ENCODE measurements at places on chromosomes 3 and 15.

- DNase-seq = no peak
These were observed 3.1 kb downstream of the AGBL1 start for GRCh38 chr15:86082619-86083380.

GRCh38 chr3:49199239-49199899, 28.0 kb downstream of the KLHDC8B start:
- no peak for DNase-seq

DNA sequence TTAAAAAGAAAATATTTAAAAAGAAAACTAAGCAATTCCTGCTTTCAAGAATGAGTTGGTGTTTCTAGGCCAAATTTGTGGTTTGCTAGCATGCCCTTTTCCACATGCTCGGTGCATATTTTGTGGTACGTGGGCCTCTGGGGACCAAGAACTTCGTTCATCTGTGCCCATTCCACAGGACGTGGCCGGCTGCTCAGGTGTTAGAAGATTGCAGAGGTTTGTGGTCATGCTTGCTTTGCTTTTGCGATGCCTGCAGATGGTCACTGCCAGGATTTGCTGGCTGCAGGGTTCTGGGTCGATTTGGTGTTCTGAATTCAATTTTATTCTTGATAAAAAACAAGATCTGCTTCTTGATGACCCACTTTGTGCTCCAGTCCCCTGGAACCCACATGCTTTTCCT, 7.5 kb downstream of the PSTPIP1 start:
- peak; percentile 41 for DNase-seq

DNA sequence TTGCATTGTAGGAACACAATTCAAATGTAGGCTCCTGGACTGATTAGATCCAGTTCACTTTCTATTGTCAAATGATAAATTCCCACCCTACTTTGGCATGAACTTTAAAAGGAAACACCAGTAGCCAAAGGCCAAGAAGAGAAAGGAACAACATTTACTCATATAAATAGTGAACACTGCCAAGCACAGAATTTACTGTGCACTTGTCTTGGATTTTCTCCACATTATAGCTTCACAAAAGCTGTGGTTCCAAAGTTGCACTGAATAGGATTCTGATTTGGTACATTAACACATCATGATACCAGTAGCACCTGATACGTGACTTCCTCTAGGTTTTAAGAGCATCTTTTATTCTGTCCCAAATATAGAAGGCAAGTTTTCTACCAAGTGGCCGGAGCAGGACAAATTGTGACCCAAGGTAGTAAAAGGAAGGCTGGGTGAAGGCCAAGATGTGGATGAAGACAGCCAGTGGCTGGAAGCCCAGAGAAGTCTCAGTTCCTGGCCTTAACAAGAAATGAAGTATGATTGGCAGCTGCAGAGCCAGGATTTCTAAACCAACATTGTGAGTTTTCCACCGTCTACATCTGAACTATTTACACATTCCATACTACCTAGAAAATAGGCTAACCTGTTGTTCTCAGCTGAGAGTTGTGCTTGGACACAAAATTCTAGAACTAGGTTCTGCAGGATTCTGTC, 206.7 kb downstream of the THRB start:
- DNase-seq = no peak

DNA sequence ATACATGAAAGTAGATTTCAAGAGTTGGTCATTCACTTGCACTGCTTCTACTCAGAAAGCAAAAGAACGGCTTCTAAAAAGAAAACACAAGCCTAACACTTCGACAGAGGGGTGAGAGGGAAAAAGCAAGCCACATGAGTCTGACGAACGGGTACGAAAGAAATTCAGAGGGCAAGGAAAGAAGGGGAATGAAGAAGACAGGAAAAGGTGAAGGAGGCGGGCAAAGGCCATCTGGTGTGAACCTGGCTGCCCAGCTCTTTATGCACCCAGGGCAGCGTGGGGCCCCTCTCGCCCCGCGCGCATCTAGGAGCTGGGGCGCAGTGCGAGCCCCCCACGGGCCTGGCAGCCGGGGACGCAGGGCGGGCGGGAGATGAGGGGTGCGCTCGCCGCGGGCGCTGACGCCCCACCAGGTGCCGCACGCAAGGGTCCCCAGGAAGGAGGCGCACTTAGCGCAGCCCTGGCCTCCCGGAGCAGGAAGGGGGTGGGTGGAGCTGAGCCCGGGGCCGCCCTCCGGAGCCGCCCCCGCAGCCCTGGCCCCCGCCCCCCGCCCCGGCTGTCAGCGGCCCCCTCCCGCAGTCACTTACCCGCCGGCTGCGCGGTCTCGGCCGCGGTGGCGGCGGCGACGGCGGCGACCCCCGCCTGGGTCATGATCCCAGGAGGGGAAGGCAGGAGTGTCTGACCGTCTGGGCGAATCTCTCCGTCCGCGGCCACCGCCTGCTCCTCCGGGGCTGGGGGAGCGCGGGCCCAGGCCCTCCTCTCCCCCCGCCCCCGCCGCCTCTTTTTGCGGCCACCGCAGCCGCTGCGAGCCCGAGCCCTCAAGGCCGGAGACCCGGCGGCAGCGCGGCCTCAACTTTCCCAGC, at the start of gene USF3:
Gene USF3 (minus strand): TSS at position 857 of the 860 bp plus-strand sequence. CDS start 21,764 bp downstream, outside the sequence.
- DNase-seq = peak; percentile 95

DNA sequence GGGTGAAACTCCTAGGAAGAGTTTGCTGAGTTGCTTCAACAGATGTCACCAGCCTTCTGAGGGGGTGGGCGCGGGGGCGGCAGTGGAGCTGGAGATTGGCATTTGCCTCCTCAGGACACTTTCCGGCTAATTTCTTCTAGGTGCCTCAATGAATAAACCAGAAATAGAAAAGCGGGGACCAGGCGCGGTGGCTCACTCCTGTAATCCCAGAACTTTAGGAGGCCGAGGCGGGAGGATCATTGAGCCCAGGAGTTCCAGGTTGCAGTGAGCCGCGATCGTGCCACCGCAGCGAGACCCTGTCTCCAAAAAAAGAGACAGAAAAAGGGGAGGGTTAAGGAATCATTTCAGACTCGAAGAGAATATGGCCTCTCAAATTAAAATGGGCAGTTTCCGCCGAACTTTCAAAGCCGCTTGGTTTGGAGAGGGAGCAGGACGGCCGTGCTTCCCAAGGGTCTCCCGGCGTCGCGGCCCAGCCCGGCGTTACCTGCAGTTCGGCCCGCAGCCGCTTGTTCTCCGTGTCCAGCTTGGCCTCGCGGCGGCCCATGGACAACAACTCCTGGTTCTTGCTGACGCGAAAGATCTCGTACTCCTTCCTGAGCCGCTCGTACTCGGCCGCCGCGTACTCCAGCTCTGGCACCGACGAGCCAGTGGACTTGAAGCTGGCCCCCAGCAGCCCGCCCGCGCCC, 587 bp downstream of the NPHP3 start:
- DNase-seq = no peak

- DNase-seq = peak; percentile 47
These were observed 234.9 kb downstream of the NEK10 start for GRCh38 chr3:27134171-27134796.

GRCh38 chr3:73419179-73419803, 205.4 kb downstream of the PDZRN3 start:
- DNase-seq = no peak

- no peak for DNase-seq
These were observed 105.8 kb upstream of the MYZAP start for GRCh38 chr15:57485869-57486268.

- DNase-seq = no peak
These were observed 14.5 kb downstream of the PLXND1 start for GRCh38 chr3:129591932-129592331.

GRCh38 chr3:170956647-170957046, 48.2 kb upstream of the EIF5A2 start:
- DNase-seq = no peak

DNA sequence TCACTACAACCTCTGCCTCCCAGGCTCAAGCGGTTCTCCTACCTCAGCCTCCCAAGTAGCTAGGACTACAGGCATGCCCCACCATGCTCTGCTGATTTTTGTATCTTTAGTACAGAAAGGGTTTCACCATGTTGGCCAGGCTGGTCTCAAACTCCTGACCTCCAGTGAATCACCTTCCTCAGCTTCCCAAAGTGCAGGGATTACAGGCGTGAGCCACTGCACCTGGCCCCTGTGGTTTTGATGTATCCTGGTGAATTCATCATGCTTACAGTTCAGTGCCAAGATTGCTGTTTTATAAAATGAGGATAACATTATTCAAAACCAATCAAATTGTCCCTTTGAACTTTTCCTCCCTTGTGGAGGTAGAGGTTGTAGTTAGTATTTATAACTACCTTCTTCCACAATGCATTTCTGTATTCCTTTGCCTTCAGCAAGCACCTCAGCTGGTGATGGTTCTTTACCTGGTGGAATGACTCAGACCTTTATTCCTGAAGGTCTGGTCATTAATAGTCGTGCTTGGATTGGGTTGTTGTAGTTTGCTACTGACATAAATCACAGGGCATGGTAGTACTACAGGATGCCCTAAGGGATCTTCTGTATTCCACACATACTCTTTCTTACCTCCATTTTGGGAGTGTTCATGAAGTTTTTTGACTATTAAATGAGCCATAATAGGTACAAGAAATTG, 76.9 kb downstream of the UBP1 start:
- no peak for DNase-seq

GRCh38 chr3:98991393-98991792, 89.9 kb upstream of the DCBLD2 start:
- DNase-seq = no peak

- DNase-seq = no peak
These were observed 55.5 kb downstream of the RGMA start for GRCh38 chr15:93033434-93034045.

DNA sequence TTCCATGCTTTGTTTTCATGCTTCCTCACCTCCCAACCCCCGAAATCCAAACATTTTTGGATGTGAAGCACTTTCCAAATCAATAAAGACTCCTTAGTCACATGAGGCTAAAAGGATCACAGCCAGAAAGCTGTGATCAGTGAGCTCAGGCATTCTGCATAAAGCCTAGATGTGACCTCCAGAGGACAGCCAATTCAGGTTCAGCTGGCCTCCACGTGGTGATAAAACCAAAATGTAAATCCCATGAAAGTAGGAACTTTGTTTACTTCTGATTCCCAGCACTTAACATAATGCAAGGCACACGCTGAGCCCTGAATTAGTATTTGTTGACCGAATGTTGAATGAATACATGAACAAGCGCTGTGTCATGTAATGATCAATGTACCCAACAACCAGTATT, 249.5 kb upstream of the EOMES start:
- no peak for DNase-seq

DNA sequence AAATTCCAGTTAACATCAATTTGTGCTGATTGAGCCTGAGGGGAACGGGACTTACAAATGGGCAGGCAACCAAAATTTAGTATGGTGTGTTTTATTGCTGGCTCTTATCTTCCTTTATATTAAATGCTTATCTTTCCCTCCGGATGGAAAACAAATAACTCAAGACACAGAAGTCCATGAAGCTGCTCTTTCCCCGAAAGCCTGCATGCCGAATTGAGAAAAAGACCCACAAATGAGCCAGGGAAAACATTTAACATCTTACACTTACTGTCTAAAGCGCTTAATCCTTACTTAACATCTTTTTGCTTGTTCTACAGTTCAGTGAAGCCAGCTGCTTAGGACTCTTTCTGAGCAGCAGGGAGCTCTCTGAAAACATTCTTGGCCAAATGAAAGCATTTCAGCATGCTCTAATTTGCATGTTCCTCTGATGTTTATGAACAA, 49.5 kb downstream of the HEG1 start:
- no peak for DNase-seq

- DNase-seq = no peak
These were observed 21.9 kb upstream of the THSD4 start for GRCh38 chr15:71093054-71094024.

DNA sequence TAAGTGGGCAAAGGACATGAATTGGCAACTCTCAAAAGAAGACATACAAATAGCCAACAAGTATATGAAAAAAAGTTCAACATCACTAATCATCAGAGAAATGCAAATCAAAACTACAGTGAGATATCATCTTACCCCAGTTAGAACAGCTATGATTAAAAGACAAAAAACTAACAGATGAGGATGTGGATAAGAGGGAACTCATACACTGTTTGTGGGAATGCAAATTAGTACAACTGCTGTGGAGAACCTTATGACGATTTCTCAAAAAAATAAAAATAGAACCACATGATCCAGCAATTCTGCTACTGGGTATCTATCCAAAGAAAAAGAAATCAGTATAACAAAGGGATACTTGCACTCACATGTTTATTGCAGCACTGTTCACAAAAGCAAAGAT, 28.6 kb downstream of the NEK10 start:
- DNase-seq = no peak

DNA sequence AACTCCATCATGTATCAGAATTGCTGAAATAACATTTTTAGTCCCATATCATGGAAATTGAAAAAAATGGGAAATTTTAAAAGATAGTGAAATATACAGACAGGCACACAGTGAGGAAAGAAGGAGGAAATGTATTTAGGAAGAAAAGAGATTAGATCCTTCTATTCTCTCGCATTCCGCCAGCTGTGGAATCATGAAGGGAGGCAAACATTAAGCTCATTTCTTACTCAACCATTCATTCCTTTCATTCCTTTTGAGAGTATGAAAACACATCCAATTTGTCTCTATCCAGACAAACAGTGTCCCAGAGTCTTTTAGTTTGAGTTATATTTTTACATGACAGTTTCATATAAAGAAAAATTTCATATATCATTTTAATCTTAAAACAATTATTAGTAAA, 52.5 kb upstream of the KCNMB2 start:
- DNase-seq = no peak

- no peak for DNase-seq
These were observed 7.5 kb downstream of the SETD2 start for GRCh38 chr3:47156396-47156795.

- peak; percentile 77 for DNase-seq
These were observed 67.7 kb downstream of the MGLL start for GRCh38 chr3:127754411-127755304.

DNA sequence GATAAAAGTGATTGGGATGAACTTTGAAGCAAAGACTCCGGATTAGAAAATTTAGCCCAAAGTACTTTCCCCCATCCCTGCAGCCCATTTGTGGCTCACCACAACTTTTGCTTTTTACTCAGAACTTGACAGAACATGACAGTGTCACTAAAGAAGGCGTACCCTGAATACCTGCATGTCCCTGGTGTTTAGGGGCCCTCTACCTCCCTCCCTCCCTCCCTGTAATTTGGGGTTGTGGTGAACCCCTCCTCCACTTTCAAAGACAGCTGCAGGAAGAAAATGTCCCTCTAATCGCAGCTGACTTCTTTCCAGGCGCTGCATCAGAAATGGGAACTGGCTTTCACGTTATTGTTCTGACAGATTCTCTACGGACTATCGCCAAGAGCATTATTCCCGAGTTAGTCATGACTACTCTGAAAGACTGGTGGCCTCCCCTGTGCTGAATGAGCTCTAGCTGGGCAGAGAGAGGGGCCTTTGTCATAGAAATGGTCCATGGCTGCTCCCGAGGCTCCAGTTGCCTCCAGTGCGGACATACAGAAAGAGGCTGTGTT, 93.2 kb upstream of the ARHGEF3 start:
- DNase-seq = no peak

DNA sequence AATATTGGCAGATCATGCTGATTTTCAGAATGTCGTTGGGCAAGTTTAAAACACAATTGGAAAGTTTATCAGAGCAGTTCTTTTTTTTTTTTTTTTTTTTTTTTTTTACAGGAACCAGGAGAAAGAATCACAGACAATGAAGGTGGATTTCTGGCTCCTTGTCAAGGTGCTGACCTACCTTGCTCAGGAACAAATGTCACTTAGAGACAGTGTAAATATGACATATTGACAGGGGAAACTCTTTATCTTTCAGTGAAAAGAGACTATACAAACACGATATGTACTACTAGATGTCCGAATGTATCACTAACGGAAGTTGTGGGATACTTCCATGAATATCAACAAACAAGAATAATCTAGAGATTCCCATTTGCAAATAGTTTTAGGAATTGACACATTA, 237.3 kb downstream of the FMN1 start:
- no peak for DNase-seq

All from germinal center (tissue), 1 donor.